ENCODE measurements at places on chromosomes 1 and 21.

DNA sequence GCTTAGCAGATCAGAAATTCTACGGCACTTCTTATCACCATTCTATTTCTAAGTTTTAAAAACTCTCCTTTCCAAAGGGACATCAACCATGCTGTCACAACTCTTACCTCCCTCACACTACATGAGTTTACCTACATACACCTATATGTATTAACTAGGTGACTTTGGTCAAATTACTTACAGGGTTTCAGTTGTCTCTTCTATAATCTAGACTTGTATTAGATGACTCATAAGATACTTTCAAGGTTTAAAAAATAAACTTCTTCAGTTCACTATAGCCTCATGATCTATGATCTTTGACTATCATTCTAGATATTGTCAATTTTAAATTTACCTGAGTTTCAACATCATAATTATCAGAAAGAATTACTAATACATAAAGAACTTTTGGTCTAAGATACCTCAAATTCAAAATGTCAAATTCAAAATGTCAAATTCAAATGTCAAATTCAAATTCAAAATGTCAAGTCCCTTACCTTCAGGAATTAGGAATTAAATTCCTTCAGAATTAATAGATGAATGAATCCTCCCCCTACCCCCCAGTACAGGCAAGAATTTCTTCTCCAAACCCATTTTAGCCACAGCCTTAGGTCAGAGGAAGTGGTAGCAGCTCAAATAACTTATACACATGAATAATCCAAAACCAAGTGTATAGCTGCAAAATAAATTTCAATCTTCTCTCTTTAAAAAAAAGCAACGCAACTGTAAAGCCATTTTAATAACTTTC is 31.1 kb downstream of the OTUD7B start:
- no peak for DNase-seq

DNA sequence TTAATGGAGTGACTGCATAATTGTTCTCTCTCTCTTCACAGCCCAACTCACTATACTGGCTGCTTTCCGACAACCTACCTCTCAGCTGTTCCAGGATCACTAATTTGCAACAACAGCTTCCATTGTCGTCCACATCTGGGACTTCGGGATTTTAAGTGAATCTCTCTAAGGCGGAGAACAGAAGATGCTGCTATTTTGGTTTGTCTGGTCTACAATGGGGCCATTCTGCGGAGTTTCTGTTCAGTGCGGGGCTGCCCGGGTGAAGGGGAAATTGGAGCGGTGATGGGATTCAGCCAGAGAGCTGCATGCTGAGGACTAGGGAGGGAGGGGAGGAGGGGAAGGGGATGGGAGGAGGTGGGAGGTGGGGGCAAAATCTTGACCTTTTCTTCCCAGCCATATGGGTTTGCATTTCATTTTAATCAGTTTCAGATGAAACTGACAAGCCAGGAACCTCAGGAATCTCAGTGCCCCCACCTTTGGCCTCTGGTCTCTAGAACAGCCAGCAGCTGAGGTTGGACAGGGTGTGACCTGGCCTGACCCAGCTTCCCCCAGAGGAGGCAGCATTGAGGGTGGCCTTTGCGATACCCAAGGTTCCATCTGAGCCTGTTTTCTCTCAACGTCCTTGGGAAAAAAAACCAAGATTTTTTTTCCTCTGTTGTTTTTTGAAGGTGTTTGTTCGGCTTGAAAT is 6.9 kb upstream of the SRP9 start:
- no peak for DNase-seq

DNA sequence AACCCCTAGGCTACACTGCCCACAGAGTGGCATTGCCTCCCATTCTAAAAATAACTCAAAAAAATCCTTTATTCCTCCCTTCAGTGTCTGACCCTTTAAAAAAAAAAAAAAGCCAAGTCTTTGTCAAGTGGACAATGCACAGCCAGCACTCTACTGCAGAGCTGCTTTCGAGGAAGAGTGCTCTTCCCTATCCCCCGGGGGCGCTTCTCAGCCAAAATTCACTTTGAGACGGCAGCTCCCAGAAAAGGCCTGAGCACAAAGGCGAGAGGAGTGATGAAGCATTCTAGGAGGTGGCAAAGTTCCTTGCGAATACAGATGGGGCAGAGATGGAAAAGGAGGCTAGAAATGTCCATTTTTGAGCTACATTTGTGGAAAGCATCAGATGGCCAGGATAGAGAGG is 23.3 kb downstream of the EPHA10 start:
- DNase-seq, result no peak

DNA sequence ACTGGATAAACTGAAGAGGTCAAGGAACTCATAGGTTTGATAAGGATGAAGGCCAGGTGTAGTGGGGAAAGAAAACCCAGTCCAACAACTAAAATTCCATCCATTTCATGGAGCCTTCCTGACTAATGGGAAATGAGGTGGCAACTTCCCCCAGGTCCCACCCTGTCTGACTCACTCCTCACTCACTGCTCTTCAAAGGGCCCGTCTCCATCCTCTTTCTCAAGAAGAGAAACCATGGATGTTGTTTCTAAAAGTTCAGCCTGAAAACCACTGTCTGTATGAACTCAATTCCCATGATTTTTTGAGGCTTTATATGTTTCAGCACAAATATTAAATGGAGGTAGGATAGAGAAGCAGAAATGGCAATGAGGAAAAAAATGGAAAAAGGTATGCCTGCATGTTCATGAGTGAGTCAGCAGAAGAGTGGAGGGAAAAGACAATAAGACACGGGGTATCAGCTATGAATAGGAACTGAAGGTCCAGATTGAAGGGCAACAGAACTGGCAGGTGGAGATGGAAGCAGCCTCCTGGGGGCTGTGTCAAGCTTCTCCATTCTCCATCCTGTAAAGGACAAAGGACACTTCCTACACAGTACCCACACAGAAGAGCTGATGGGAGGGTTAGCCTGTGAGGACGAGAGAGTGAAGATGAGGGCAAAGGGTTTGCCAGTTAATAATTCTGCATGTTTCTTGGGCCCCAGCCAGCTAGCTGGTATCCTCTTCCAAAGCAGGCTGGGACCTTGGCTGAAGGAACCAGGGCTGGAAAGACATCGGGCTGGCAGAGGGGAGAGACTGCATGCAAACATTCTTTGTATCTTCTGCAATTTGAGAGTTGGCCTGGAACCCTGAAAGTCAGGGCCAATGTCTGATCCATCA is 5.5 kb upstream of the ELOVL1 start:
- DNase-seq, result peak; percentile 28

GRCh38 chr1:211985556-211986264 is 49.6 kb downstream of the INTS7 start:
- no peak for DNase-seq

DNA sequence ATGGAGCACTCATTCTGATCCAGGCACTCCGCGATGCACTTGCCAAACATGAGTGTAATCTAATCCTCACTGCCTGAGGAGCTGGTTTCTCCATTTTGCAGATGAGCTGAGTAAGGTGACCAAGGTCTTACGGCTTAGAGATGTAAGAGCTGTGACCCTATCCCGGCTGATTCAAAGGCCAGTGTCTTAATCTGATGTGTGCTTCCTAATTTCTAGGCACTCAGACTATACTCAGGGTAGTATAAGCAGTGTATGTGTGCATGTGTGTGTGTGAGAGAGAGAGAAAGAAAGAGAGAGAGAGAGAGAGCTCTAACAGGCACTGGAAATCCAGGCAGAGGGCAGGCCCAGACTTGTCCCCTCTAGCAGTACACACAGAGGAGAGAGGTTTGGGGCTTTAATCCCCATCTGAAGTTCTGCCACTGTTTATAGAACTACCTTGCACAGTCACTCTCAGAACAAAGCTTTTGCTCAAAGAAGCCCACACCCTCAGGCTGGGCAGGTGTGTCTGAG is 188.2 kb downstream of the ZBTB18 start:
- DNase-seq, result no peak

DNA sequence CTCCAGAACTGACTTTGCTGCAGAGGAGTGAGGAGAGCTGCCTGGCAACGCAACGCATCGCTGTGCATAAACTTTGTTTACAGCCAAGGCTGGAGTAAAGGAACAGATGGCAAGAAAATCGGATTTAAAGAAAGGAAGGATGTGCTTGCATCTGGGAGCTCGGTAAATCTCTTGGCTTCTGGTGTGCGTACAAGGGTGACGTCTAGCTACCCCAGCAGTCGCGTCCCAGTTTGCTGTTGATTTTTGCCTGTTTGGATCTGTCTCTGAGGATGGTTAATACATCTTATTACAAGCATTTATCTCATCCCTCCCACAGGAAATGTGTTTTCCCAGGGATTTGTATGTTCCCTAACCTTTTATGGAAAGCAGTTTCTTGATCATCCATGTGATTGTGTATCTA is 73.3 kb upstream of the RALGPS2 start:
- no peak for DNase-seq

GRCh38 chr1:200628223-200628881 is 7.8 kb upstream of the KIF14 start:
- DNase-seq, result peak; percentile 91

DNA sequence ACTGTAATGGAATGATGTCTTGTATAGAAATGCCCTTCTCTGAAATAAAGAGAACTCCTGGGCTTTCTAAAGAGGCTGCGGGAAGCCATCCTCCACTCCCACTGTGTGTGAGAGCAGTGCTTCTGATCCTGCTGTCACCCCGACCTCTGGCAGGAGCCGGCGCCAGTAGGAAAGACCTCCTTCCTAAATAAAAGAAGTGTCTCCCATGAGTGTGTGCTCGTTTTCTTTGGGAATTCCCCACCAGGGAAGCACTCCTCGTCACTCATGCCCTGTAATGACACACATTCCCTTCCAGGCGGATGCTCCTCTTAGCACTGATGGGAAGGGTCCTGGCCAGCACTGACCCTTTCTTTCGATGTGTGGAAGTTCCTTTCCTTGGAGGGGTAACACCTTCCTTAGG is 20.1 kb downstream of the AGT start:
- DNase-seq, result no peak

DNA sequence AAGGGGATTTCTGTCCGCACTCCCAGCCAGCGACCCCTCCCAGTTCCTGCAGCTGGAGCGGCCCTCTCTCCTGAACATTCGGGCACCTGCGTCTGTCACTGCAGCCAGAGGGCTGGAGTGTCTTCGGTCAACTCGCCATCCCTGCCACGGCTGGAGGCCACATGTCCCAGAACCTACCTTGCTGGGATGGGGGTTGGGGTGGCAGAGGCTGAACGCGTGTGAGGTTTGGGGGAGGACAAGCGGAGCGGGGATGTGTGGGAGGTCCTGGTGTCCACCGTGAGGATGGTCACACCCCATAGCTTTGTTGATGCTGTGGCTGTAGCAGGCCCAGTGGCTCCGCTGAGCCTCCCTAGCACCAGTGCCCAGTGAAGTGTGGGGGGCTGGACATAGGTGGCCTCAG is 14.8 kb upstream of the C1orf174 start:
- DNase-seq, result no peak

DNA sequence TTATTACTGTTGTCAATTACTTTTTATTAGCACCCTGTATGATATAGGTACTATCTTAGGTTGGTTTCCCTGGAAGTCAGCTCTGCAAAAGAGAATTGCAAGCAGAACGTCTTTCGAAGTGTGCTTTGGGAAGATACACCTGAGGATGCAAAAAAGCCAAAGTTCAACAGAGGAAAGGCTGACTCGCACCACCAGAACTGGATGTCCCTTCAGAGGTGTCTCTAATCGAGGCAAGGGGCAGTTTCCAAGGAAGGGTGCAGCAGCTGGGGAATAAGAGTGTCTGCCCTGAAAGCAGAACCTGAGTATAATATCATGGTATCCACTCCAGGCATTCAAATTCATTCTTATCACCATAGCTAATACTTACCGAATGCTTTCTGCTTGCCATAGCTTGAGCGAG is 149.6 kb downstream of the CACNA1E start:
- no peak for DNase-seq

DNA sequence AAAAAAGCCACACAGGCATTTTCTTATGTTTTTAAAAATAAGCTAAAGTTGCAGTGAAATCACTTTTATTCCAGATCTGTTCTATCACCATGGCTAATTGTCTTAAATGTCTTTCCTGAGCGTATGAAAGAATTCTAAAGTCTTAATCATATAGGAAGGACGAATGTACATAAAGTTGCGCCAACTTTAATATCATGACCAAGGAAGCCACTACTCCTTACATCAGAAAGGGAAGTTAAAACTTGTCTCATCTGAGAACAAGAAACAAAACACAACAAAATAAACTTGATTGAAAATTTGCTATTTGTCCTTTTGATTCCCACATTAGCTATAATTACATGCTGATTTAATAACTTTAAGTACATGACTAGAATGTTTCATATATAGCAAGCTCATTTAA is 26.5 kb downstream of the CNIH4 start:
- peak; percentile 15 for DNase-seq

DNA sequence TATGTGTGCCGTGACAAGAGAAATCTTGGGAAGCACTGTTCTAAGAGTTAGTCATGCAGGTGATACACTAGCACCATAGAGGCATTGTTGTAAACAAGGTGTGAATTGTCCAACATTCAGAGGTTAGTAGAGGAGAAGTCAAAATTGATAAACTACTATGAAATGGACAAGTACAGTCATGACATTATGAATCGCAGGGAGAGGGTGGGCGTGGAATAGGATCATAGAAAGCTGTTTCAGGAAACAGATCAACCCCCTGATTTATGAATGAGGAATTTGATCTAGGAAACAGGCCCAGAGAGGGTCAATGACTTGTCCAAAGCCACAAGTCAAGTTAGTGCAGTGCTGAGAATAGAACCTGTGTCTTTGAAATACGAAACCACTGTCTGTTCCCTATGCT is 58.5 kb upstream of the LAX1 start:
- no peak for DNase-seq

DNA sequence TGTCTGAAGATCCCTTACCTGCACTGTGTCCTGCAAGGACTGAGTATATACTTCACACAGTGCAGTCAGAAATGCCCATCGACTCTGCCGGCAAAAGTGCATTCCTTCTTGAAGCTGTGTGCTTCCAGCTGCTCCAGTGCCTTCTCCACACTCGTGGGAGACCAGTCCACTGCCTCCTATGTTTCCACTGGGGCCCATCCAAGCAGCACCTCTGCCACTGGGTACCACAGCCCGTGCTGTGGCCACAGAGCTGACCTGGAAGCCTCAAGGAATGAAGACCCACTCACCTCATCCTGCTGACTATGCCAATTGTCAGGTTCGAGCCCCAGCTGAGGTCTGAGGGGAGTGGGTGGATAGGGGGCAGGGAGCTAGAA is 108.1 kb downstream of the GDAP2 start:
- no peak for DNase-seq

- no peak for DNase-seq
Measured at GRCh38 chr1:15757575-15758342, 836 bp upstream of the FBLIM1 start.
